ENCODE measurements at places on chromosomes 2 and 18.

- no peak for DNase-seq
These were observed 69.9 kb upstream of the HS6ST1 start for GRCh38 chr2:128388499-128388941.

DNA sequence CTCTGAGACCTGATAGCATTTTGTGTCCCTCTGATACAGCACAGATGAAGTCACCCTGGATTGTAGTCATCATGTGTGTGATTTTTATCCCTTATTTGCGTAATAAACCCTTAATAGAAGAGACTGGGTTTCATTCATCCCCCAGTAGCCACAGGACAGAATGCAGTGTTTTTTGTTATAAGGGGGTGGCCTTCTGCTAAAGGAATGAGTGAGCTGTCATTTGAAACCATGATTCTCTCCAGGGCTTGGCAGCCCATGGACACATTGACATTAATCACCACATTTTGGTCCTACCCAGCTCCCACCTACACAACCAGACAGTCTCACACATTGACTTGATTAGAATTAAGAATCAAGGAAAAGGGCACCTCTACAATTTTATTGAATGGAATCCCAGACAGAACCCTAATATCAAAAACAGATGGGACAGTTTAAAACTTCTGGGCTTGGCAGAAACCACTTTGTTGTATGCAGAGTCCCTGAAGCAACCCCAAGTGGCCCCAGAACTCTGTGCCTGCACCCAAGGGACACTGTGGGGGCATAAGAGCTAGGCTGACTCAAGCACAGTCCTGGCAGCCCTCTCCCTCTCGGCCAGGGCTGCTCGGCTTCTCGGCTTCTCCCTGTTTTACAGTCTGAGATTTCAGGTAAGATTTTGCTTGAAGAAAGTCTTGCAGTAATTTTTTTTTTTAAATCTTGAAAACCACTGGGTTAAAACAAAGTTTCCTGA, 254.0 kb upstream of the SLC14A2 start:
- DNase-seq, result no peak

GRCh38 chr2:75517547-75518230, 43.0 kb downstream of the EVA1A start:
- no peak for DNase-seq

DNA sequence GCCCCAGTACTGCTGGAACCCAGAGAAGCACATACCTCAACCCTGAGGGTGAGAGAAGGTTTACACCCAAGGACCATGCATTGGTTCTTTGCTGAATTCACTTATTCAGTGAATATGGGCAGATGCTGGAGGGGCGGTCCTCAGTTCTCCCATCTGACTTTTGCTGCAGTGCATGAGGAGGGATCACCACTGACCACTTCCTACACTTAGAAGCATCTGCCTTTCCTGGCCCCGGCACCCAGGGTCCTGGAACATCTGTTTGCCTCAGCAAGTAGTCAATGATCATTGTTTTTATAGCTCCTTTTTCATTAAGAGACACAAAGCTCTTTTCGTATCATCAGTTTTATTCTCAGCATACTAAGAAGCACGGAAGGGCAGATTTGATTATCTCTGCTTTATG, 211.4 kb downstream of the SH3RF3 start:
- no peak for DNase-seq

DNA sequence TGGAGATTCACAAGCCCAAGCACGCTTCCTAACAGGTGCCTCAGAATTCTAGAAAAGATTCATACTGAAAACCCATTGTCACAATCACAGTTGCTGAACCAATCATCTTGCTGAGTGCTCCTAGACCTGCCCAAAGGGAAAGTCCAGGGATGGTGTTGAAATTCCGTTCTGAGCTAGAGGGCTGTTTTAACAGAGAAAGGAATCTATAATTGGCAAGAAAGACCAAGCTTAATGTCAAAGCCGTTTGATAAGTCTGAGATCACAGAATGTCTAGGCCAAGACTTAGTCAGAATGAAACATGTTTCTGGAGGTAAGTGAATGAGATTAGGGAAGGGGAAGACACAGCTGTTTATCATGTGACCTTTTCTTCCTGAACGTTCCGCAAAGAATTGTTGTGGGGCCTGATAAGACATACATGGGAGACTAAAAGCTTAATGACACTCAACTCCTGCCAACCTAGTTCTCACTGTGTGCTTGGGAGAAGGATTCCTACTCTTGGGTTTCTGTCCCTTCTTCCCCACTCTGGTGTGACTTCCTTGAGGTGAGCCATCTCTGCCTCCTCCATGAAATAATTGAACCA, 27.5 kb downstream of the PMAIP1 start:
- DNase-seq, result no peak

GRCh38 chr2:64454386-64455332, 697 bp downstream of the LGALSL start:
- DNase-seq, result no peak

- no peak for DNase-seq
These were observed 228.6 kb downstream of the CLIP4 start for GRCh38 chr2:29343830-29344229.

- DNase-seq, result no peak
These were observed 636 bp downstream of the ARL4C start for GRCh38 chr2:234496055-234496834.

Measured in astrocyte of the cerebellum (primary cell).